CD4-positive, alpha-beta T cell treated with Interleukin-10 for 1 hour (primary cell): ENCODE measurements at places on chromosomes 11 and 22.

DNA sequence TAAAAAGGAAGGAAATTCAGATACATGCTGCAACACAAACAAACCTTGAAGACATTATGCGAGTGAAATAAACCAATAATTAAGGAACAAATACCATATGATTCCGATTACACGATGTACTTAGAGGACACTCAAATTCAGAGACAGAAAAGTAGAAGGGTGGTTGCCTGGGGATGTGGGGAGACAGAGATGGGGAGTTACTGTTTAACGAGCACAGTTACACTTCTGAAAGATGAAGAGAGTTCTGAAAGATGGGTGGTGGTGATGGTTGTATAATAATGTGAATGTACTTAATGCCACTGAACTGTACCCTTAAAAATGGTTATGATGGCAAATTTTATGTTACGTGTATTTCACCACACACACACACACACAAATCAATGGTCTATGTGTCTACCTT lies 14.7 kb downstream of the ZBTB44 start:
- no peak for DNase-seq

DNA sequence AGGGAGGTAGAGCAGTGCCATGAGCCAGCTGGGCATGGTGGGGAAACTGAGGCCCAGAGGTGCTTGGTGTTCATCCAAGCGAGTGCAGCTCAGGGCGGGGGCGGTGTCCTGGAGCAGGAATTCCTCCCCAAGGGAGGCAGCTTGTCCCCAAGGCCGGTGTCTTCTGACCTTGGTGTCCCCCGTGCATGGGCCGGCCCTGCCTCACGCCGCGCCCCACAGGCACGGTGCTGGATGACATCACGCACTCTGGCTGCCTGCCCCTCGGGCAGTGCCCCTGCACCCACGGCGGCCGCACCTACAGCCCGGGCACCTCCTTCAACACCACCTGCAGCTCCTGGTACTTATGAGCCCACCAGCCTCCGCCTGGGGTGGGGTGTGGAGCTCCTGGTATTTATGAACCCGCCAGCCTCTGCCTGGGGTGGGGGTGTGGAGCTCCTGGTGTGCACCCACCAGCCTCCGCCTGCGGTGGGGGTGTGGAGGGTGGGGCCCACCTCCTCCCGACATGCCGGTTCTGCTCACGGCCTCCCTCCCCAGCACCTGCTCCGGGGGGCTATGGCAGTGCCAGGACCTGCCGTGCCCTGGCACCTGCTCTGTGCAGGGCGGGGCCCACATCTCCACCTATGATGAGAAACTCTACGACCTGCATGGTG lies 6.7 kb downstream of the MUC5B start:
- DNase-seq: no peak

DNA sequence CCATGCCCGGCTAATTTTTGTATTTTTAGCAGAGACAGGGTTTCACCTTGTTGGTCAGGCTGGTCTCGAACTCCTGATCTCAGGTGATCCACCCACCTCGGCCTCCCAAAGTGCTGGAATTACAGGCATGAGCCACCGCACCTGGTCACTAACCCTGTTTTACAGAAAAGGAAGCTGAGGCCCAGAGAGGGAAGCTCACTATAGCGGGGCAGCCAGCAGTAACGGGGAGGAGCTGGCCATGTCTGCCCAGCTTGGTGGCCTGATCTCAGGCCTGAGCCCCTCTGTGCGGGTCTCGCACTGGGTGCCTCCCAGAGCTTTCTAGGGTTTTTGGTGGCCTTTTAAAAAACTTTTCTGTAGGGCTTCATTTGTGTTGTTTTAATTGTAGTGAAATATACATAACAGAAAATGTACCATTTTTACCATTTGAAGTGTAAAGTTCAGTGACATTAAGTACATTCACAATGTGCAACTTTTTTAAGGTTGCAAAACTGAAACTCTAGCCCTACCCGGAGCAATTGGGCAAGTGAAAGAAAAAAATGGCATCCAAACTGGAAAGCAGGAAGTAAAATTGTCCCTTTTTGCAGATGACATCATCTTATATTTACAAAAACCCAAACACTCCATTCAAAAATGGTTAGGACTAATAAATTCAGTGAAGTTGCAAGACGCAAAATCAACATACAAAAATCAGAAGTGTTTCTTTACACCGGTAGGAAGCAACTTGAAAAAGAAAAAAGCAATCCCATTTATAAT lies 14.5 kb upstream of the CYTH4 start:
- peak; percentile 23 for DNase-seq

- no peak for DNase-seq
Observed at GRCh38 chr11:35619116-35619854, 1.0 kb downstream of the FJX1 start.

- no peak for DNase-seq
Observed at GRCh38 chr22:40638261-40638660, 1.7 kb upstream of the MRTFA start.

DNA sequence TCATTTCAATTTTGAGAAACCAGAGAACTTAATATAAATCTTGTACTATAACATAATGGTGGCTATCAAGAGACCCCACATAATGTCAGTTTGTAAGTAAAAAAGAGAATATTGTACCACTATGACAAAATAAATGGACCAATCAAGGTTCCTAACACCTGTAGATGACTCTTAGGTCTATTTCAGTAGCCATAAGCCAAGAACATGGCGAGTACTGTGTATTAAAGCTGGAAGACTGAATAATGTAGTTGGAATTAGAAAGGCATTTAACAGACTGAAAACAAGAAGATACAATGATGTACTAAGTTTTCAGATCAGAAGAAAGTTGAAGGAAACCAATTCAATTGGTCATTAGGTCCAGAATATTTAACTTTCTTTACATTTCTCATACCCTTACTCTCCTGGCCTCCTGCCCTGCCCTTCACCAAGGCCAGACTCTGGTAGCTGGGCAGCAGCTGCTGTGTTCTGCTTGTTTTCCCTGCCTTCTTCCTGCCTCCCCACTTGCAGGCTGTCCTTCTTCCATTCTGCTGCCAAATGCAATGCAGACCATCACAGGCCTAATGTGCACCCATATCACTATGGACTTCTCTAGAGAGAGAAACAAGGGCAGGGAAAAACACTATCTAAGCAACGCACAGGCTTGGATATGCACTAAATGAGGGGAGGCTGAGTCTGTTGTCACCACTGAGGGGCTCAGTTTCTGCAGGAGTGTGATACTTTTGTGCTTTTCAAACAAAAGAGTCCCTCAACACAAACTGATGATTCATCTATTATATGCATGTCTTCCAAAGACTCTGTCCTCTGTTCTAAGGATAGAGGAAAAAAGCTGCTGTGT lies 60.1 kb downstream of the RAB30 start:
- DNase-seq: no peak

- DNase-seq: no peak
Observed at GRCh38 chr11:16669799-16670415, 68.5 kb upstream of the C11orf58 start.

GRCh38 chr22:20940186-20940651 lies 23.0 kb downstream of the CRKL start:
- DNase-seq: no peak

DNA sequence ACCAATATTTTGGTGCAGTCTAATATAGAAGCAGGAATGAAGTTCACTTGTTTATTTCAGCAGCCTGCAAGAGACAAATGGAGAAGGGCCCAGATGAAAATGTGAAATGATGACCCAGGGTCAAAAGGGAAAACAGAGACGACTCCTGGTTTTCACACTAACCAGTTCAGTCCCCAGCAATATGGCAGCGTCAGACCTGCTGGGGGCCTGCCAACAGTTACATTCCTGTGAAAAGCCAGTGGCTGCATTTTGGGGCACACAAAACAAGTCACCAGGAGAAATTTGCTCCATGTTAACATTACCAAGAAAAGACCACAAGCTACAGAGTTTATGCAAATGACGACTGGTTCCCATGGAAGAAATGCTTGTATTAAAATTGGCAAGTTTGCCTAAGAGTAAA lies 80.2 kb downstream of the CCDC34 start:
- DNase-seq: no peak

DNA sequence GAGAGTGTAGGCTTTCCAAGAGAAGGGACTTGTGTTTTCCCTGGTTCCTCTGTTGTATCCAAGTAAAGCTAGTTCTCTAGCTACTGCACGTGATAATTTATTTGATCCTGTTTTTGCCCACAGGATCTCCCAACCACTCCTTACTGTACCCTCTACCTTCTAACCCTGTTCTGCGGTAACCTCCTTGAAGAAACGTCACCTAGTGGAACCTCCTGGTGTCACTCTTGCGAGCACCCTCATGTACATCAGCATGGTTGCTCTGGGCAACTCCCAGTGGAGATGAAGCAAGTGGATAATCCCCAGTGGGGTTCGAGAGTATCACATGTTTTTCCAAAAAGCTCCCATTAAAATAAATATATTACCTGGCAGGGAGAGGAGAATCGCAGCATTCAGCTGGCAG lies 108.9 kb upstream of the CLMP start:
- peak; percentile 20 for DNase-seq

DNA sequence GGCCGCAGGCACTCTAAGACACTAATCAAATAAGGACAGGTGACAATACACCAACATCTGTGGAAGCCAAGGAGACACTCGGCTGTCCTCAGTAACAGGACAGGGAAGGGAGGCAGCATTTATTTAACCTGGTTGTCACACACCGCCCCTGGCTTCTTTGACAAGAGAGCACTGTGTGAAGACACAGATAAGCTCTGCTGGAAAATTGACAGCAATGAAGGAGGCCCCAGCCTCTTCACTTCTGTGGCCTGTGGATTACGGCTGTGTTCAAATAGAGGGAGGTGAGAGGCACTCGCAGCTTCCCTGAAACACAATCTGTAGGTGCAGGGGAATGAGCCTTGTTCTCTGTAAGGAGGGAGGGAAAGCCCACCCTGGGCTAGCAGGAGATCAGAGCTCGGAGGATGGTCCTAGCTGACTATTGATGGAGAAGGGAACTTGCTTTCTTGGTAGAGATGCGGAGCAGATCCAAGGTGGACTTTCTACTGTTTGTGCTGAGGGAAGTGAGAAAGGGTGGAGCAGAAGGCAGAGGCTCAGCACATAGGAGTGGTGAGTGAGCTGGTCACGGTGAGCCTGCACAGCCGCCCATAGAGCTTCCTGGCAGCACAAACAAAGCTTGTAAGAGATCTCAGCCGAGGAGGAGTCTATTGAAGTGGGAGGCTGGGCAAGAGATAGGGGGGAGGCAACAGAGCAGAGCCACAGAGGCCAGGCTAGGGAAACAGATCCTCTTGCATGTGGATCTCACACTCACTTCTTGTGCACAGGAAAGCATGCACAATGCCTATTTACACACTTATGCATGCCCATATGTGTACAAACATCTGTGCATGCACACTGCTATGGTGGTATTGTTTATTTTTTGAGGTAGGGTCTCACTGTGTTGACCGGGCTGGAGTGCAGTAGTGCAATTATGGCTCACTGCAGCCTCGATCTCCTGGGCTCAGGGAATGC lies 114.6 kb upstream of the THY1 start:
- DNase-seq: no peak

GRCh38 chr11:114121804-114122504 lies 62.4 kb downstream of the ZBTB16 start:
- no peak for DNase-seq

DNA sequence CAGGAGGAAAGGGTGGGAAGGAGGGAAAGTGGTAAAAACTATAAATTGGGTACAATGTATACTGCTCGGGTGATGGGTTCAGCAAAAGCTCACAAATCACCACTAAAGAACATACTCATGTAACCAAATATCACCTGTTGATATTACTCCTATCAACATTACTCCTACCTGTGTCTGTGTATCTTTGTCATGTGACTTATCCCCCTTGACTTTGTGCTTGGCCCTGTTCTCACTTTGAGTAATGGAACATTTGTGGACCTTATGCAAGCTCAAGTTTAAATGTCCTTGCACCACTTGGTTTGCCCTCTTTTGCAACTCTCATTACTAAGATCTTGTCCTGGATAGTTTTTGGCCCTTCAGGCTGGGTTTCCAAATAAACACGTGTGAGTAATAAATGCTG lies 39.0 kb downstream of the ZNF280B start:
- DNase-seq: no peak

GRCh38 chr11:93903989-93904388 lies 53.6 kb upstream of the VSTM5 start:
- no peak for DNase-seq

- DNase-seq: no peak
Observed at GRCh38 chr11:83047515-83048225, 24.0 kb downstream of the RAB30 start.

- DNase-seq: no peak
Observed at GRCh38 chr22:24028533-24028932, 17.4 kb downstream of the CABIN1 start.

GRCh38 chr11:9396752-9397151 lies 12.3 kb downstream of the IPO7 start:
- DNase-seq: no peak

- DNase-seq: peak; percentile 5
Observed at GRCh38 chr22:39207141-39208012, 37.4 kb downstream of the PDGFB start.

DNA sequence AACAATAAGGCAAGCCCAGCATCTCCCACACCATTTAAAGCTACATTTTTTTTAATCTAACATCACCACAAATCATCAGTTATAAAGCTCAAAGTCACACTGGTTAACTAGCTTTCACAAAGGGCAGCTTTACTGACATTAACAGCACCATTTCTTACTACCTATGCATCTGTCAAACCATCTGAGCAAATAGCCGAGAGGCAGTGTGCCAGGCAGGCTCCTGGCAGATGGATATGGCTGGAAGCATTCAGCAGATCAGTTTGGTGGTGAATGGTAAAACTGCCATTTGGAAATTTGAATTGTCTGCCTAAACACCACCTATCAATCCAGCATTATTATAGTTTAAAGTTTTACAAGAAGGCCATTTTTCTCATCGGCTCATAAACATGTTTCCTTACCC lies 131.2 kb downstream of the TTC28 start:
- no peak for DNase-seq

DNA sequence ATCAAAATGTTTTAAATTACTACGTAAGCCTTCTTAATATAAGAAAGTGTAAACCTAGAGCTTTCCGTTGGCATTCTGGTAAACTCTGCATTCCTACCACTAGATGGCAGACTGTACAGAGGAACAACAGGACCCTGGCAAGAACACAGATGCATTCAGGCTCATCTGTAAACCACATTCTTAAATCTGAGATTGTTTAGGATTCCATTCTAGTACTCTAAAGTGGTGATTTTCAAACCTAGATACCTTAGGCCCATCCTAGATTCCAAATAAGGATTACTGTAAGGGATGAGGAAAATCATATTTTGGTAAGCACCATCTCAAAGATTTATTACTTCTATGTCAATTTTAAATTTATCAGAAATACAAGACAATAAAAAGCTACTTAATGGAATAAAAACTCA lies 26.9 kb downstream of the PICALM start:
- DNase-seq: peak; percentile 86

DNA sequence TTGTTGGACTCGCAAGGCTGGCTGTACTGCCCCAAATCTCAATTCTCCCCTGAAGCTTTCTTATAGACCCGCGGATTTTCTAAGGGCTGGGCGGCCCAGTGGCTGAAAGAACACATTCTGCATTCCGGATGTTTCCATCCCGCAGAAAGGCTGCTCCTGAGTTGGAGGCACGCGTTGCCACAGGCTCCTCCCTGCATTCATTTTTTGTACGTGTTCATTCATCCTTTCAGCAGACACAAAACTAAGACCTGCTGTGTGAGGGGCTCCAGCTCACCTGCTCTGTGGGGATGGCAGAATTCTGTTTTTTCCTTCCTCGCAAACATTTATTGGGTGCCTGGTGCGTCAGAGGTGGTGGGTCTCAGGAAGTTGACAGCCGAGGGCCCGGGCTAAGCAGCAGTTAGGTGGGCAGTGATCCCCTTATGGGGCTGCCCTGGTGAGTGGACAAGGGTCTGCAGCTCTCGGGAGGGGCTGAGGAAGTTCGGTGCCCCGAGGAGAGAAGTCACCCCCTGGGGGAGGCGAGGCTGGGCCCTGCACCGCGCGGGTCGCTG lies 23.7 kb downstream of the SHANK3 start:
- DNase-seq: no peak

GRCh38 chr22:45096256-45096907 lies 67.3 kb upstream of the NUP50 start:
- DNase-seq: peak; percentile 43
